NCI-H1417 treated with DMSO at 0.1 percent for 48 hours (cell line): ENCODE measurements at places on chromosomes 5 and 9.

DNA sequence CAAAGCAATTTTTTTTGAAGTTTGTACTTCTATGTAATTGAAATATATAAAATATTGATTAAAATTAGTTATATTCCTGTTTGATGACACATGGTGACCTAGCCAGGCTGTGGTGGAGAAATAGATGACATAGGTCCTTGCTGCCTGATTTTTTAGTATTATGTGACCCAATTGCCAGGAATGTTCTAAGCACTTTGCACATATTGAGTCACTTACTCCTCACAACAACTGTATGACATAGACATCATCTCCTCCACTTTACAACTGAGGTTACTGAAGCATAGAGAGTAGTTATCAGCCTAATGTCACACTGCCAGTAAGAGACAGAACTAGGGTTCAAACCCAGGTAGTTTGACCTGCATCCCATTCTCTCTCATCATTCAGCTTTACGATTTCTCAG, 26.2 kb upstream of the SNX18 start:
- no peak for DNase-seq

DNA sequence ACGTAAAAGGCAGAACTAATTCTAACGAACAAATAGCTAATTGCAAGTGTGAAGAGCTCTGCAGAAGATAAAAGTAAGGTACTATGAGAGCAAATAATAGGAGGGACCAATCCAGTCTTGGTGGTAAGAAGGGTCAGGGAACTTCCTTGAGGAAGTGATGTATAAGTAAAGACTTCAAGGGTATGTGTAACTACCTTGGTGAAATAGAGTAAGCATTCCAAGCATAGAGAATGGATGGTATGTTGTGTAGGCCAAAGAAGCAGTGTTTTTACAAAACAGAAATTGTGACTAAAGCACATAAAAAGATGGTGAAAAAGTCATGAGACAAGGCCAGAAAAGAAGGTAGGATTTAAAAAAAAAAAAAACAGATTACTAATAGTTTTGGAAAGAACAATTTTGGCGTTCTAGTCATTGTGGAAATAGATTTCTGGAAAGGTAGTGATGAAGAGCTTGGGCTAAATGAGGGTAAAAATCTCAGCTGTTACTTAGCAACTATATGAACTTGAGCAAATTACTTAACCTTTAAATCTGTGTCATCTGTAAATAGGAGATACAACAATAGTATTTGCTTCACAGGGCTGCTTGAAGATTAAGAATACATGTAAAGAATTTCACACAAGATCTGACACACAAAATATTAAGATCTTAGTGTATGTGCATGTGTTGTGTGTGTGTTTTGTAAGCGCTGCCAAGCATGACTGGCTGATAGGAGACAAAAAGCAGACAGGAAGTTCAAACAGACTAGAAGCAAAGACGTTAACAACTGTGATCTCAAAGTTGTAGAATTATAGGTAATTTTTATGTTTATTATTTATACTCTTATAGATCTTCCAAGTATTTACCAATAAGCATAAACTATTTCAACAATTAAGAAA, 73.5 kb downstream of the NR6A1 start:
- DNase-seq: no peak

DNA sequence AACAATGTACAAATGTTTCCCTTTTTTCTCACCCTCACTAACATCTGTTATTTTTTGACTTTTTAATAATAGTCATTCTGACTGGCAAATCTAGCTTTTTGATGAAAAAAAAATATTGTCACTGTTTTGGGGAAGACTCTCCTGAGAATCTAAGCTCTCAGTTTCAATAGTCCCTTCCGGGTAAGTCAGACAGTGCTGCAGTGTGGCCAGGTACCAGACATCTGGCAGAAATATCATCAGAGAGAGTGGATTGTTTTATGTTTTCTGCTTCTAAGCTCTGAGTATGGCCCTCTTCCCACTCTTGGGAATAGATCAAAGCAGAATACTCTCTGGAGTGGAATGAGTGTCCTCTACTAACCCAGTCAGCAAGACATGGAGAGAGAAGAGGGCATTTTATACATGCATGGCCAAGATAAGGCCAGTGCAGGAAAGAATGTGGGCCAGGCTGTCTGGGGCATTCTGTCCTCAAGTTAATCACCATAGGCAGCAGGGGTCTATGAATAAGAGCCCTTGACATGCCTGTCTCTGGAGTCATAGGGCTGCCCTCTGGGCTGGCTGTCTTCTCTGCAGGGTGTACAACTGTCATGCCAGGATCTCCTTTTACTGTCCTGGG, 38.5 kb upstream of the OR2S2 start:
- DNase-seq: no peak

DNA sequence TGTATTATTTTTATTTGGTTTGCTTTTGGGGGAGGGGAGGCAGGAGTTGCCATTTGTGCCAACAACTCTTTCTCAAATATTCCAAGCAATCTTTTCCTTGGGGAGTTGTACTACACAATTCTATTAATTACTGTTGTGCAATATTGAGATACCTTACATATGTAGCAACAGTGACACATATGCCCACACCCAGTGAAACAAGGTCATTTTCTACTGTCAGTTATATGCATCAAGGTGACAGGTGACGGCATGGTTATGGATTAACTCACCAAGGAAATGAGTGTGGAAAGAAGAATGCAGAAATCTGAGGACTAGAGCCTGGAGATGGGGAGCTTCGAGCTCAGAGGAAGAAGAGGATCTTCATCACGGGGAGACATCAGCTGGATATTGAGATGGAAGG, 17.9 kb upstream of the MSMP start:
- DNase-seq: no peak

GRCh38 chr9:489198-490197, 274.8 kb downstream of the DOCK8 start:
- DNase-seq: no peak

DNA sequence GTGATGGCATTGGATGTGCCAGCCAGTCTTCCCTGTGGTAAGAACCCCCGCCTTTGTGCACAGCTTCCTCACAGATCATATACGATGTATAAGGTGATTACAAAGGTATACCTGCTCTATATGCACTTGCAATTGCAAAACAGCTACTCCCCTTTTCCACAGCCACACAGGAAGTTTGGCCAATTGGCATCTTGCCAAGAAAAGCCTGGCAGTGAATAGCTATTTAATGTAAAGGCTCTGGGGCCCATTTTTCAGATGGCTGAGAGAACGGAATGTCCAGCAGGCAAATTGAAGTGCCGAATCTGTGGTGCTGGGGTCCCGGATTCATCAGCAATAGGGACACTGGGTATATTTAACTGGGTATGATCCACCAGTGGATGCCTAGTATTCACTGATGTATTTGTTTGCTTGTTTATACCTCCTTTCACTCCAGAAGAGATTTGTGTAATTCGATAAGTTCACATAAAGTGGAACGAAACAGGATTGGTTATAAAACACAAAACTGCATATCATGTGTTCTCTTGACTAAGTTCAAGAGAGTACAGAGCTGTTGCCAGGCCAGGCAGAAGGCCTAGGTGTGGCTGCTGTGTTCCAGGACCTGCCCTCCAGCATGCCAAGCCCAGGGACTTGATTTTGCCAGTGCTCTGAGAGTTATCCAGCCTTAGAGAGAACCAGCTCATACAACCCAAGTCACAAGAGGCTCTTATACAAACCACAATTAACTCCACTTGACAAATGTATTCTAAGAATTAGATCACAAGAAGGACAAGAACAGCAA, 27.7 kb upstream of the GABRP start:
- DNase-seq: no peak

GRCh38 chr5:99070822-99071221, 142.0 kb upstream of the CHD1 start:
- DNase-seq: no peak

DNA sequence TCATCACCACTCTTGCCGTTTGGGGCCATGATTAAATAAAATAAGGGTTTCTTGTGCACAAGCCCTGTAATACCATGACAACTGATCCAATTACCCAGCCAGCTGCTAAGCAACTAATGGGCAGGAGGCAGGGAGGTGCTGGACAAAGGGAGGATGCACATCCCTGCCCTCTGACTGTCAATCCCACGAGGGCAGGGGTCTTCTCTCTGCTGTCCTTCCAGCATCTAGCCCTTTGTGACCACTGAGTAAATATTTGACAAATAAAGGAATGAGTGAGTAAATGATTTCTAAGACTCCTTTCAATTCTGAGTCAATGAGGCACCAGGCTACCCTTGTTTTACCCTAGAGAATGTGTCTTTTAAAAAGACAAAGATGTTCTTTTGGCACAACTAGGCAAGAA, 247.1 kb downstream of the SYK start:
- DNase-seq: no peak

- no peak for DNase-seq
Measured at GRCh38 chr5:57207681-57208080, 33.8 kb downstream of the GPBP1 start.

DNA sequence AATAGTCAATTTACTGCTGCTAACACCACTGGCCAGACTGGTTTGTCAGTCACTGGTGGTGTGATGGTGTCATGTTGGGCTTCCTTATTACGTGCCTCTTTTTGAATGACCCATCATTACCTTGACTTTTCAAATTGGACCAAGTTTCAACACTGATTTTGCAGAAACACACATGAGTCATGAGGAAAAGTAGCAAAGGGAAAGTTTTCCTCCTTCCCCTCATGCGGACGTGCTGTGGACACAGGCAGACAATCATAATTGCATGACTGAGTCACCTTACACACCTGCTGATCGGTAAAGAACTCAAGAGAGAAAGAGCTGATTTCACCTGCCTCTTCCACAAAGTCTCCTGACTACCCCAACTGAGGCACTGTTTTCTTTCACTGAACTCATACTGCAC, 324.5 kb downstream of the ARRDC3 start:
- no peak for DNase-seq

DNA sequence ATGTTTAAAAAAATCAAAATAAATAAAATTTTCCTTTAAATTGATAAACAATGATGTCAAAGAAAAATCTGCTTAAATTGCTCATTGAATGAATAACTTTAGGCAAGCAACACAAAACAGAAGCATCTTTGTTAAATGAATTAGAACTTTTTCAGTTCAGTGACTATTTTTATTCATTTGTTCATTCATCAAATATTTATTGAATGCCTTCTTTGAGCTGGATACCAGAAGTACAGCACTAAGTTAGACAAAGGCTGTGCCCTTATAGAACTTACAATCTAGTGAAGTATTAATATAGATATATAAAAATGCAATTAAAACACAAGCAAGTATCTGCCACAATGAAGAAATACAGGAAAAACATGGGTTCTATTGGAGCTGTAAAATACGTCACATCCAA, 10.8 kb downstream of the FNIP1 start:
- DNase-seq: no peak

DNA sequence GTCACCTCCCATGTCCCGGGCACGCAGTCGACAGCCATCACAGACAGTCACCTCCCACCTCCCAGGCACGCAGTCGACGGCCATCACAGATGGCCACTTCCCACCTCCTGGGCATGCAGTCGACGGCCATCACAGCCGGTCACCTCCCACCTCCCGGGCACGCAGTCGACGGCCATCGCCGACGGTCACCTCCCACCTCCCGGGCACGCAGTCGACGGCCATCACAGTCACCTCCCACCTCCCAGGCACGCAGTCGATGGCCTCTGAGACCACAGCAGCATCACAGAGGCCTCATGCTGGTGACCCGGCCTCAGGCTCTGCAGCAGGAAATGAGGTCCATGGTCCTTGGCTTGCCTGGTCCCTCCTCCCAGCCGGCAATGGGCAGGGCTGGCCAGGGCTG, 5.5 kb upstream of the SLC6A19 start:
- no peak for DNase-seq

DNA sequence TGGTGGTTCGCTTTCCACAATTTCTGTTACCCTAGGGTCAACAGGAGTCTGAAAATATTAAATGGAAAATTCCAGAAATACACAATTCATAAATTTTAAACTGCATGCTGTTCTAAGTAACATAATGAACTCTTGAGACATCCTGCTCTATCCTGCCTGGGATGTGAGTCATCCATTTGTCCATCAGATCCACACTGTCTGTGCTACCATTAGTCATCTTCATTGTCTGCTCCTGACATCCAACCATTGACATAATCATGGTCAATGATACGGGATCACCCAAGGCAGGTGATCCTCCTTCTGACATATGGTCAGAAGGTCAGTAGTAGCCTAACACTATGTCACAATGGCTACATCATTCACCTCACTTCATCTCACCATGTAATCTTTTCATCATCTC, 276.7 kb upstream of the KIF2A start:
- no peak for DNase-seq

DNA sequence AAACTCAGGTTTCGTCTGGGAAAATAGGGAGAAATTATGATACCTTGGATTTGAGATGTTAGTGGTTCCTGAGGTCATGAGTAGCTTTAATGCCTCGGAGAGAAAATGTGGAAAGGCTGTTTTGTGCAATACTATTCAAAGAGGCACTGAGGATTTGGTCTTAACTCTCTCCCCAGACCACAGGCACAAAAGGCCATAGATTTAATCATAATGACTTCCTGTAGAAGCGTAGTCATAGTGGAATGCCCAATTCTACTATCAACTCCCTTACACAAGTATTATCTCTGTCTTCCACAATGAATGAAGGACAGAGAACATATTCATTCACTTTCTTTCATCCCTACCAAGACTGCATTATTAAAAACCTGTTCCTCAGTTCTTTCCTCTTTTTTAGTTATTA, 153.0 kb upstream of the FTMT start:
- no peak for DNase-seq

GRCh38 chr5:126508251-126508961, 85.2 kb downstream of the GRAMD2B start:
- no peak for DNase-seq

- no peak for DNase-seq
Measured at GRCh38 chr5:131505237-131505908, 129.7 kb downstream of the RAPGEF6 start.

DNA sequence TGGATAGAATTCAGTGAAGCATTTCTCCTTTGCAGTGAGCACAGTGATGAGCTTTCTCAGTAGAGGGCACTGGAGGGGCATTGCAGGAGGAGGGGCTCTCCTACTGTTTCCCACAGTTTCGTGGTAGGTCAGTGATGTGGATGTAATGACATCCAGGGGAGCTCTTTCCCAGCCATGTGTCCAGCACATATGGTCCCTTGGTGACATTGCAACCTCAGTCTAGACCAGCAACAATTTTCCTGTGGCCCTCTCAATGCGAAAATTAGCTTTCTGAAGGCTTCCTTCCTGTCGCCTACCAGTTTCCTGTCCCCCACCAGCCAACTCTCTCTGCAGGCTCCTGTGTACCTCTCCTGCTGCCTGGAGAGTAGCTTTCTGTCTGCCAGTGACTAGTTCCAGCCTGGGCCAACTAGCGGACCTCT, 6.9 kb upstream of the PDCL start:
- no peak for DNase-seq

- no peak for DNase-seq
Measured at GRCh38 chr9:137235424-137236237, 4.9 kb downstream of the SLC34A3 start.

DNA sequence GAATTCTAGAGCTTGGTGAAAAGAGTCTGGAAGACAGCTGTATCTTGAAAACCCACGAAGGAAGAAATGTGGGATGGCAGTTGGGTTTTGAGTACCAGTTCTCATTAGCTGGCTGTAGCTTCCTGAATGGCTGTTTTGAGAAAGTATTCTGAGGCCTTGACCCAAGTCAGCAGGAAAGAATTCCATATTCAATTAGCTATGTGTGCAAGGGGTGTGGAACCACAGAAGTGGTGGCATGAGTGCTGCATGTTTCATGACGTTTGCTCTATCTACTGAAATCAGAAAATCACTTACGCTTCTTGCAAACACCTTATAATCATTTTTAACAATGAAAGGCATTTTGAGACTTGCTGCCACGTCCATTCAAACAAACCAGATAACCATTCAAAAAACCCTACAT, 69.1 kb downstream of the TRPM3 start:
- DNase-seq: no peak
